Small intestine (tissue), 16 donors: ENCODE measurements at places on chromosomes 7 and 10.
A peak's percentile ranks its signal among the peaks of the same experiment; 100 is the strongest.

- no peak for DNase-seq
These were observed 21.0 kb downstream of the ANXA11 start for GRCh38 chr10:80184291-80184690.

DNA sequence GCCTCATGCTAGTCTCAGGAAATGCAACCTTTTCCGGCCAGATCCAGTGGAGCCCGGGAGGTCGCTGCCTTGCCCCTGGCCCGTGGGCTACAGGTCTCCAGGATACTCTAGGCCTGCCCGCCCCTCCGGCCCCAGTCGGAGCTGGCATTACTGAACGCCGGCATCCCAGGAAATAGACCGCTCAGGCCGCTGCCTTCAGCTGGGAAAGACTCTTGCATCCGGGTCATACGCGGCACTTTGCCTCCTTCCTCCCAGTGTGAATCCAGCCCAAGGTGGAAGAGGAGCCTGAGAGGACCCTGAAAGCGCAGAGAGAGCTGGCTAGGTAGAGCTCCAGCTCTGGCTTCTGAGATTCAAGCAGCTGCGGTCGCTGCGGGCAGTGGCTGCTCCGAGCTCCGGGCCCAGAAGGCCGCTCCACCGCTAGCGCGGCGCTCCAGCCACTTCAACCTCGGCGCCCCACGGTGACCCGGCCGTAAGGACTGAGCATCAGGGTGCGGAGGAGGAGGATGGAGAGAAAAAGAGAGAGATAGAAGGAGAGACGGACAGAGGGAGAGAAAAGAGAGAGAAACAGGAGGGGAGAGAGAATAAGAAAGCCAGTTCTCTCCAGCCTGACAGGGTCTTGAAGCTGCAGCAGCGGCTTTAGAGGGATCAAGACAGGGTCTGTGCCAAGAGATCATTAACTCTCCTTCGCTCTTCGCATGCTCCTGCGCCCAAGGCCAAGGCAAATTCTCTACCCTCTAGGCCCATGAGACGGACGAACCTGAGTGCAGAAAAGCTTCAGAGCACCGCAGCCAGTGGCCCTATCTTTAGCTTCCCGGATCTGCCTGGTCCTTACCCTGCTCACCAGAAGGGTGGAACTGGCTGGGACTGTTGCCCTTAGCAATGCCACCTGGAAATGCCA, 1.8 kb upstream of the HOXA10 start:
- DNase-seq: no peak

DNA sequence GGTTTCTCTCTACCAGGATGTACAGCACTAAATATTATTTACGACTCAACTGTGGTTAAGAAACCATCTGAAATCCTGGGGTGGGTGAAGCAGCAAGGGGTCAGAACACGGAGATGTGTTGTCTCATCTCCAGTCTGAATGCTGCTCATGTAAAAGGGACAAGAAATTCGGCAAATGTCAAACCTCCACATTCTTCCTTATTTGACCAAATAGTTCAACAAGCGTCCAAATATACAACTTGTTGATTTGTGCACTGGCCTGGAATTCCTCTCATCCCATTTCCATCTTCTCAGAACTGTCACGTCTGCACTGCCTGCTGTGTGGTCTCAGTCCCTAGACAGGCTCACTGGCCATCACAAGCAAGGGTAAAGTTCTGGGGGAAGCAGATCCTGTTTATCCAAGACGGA, 520.0 kb downstream of the PARD3 start:
- no peak for DNase-seq

- no peak for DNase-seq
These were observed 77.3 kb downstream of the HDAC9 start for GRCh38 chr7:18572885-18573284.

GRCh38 chr10:63553031-63553430, 31.8 kb downstream of the REEP3 start:
- DNase-seq: no peak

DNA sequence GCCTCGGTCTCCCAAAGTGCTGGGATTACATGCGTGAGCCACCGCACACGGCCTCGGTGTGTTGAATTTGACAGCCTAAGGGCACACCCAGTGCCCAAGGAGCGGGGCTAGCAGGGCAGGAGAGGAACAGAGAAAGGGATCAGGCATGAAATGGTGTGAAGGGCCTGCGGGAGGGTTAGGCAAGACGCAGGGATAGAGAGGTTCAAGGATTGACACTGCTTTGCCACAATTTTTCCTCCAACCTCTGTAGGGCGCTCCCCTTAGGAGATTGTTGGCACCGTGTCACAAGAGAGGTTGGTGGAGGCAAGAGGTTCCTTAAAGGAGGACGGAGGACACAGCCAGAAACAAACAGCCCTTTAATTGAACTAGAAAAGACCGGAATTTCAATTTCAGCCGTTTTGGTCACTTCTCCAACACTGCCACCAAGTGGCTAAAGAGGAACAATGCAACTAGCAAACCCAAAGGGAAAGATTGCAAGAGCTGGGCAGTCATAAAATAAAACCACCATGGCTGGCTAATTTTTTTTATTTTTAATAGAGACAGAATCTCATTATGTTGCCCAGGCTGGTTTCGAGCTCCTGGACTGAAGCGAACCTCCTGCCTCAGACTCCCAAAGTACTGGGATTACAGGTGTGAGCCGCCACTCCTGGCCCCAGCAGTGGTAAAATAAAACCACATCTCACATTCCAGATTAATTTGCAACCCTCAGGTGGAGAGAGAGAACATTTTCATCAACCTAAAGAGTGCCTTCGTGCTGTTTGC, 6.9 kb upstream of the CREB3L2 start:
- DNase-seq: peak; percentile 71

- DNase-seq: no peak
These were observed 20.7 kb downstream of the TCERG1L start for GRCh38 chr10:131290781-131291180.
